ENCODE measurements at places on chromosomes 1 and 21.
A peak's percentile ranks its signal among the peaks of the same experiment; 100 is the strongest.

DNA sequence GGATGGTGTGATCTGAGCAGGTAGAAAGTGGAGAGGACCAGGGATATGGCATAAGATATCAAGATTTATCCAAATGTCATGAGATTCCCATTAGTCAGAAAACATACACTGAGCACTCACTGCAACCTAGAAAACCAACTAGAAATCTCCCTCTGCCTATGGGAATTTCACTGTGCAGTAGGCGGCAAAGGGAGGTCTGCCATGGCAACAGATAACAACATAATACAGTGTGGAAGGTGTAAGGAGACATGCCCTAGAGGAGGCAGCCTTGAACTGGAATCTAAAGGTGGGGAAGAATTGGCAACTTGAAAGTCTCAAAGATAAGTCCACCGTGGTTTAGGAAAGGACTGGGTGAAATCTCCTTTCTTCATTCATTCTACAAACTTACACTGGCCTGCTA lies 238.4 kb downstream of the ATG4C start:
- no peak for DNase-seq

DNA sequence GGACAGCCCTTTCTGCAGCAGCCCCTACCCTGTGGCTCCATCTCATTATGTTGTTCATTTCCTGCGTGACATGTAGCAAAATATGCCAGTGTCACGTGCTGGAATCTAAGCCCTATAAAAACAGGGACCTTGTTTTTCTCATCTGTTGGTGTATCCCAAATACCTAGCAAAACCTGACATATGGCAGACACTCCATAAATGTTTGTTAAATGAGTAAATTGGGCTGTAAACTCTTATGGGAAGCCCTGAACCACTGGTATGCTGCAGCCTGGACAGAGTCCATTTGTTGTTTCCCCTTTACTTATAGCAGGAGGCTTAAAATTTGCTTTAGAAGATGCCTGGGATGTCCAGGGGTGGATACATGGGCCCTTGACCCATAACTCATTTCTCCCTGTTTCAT lies 363.8 kb downstream of the NPHP4 start:
- DNase-seq = no peak

- DNase-seq = no peak
Observed at GRCh38 chr1:18481921-18482701, 1.4 kb downstream of the KLHDC7A start.

- DNase-seq = no peak
Observed at GRCh38 chr1:184792450-184792969, 37.9 kb upstream of the EDEM3 start.

- no peak for DNase-seq
Observed at GRCh38 chr1:97013941-97014340, 292.4 kb downstream of the PTBP2 start.

DNA sequence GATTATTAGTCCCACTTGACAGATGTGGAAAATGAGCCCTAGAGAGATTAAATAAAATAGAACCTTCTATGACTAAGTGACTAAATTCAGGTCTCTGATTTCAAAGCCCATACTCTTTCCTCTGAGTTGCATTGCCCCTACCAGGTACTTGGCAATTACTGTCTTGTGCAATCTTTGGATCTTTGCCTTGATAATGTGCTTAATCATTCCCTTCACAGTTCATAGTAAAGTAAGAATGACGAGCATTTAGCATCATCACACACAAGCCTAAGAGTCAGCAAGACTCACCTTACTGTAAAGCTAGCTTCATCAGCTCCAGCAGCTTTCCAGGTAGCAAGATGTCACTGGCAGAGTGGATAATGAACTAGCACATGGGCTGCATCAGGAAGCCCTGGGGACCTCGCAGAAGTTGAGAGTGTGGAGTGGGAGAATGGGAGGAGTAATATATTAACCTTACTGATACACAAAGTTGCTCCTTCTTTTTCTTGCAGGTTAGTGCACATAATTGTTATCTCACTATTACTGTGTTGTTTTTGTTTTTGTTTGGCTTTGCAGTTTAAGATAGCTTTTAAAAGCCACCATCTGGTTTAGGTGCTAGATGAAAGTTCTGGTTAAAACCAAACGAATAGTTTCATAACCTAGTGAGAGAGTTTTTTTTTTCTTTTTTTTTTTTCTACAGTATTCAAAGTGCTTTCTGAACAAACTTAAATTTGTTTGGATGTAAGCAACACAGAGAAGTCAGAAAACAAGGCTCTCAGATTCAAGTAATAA lies 71.8 kb downstream of the PBX1 start:
- DNase-seq = no peak

- no peak for DNase-seq
Observed at GRCh38 chr1:19087737-19088594, 122.1 kb downstream of the UBR4 start.

GRCh38 chr1:145936247-145936646 lies 9.0 kb upstream of the RBM8A start:
- no peak for DNase-seq

GRCh38 chr1:164598719-164599118 lies 39.7 kb downstream of the PBX1 start:
- no peak for DNase-seq

GRCh38 chr1:4684864-4685522 lies 30.6 kb downstream of the AJAP1 start:
- no peak for DNase-seq

- no peak for DNase-seq
Observed at GRCh38 chr1:52264530-52265115, 101.4 kb downstream of the CC2D1B start.

DNA sequence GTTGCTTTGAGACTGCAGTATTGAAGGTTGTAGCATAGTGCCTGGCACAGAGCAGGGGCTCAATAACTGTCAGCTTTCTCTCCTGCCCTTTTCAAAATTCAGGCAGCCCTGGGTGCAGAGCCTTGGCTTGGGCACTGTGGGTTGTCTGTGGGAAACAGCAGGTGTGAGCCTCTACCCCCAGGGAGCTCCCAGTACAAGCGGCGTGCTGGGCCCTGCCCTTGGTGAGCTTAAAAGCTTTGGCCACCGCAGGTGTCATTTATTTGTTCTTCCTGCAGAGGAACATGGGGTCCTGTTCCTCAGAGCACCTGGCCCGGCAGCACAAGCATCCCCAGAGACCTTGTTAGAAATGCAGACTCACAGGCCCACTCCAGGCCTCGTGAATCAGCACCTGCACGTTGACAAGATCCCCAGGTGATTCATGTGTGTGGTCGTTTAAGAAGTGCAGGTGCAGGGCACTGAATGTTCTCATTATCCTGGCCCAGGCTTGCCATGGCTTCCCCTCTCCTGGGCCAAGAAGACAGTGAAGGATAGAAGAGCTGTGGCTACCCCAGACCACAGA lies 29.9 kb upstream of the IGSF21 start:
- peak; percentile 77 for DNase-seq

DNA sequence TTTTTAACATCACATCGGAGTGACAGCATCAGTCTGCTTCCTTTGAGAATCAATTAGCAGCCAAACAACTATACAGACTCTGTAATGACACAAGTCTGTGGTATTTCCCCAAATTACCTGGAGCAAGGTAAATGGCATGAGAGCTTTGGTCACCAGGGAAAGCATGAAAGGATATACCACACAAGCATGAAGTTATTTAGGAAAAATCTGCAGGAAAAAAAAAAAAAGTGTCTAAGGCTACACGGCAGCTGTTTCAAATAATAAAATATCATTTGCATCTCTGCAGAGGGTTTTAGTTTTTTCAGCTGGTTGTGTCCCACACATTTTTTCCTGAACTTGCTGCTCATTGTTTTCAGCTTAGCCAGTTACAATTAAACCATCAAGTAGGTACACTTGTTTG lies 234.7 kb downstream of the TTLL7 start:
- no peak for DNase-seq

GRCh38 chr1:161773791-161774190 lies 7.7 kb downstream of the ATF6 start:
- DNase-seq = no peak

- DNase-seq = no peak
Observed at GRCh38 chr1:199747984-199748383, 279.5 kb upstream of the NR5A2 start.

- DNase-seq = peak; percentile 18
Observed at GRCh38 chr1:26034504-26035202, 11.3 kb downstream of the SLC30A2 start.

Data from NCI-H1105 (cell line).